ENCODE measurements at places on chromosomes 2 and 18.

DNA sequence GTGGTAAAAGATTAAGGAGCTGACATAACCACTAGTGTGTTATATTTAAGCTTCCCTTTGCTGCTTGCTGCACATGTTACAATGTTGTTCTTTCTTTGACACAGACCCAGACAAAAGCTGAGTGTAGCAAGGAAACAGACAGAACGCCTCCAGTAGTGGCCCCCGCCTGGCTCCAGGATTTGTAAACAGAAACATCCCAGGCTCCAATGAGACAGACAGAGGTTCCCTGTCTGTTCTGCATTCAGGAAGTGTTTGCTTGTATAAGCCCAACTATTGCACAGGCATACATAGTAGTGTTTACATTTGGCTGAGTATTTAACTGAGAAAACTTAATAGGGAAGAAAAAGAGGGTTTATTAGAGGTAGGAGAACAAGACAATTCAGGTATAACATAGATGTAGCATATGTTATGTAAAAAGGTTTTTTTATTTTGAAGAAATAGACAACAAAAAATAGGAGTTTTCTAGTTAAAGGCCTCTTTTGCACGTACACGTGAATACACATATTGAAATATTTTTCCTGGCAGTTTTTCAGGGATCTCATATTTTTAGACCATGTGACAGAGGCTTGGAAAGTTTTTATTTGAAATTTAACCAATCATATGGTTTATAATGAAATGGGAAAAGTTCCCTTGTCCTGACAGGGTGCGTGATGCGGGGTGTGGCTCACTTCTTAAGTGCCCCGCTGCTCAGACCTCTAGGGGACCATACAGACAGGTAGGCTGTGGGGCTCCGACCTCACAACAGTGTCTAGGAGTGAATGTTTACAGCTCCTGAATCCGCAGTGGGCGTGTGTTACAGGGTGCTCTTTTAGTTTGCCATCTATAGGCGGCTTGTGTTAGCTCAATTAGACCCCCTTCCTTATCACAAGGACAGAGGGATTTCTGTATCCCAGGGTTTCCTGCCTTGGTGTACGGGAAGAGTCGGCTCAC lies 118.4 kb downstream of the BMPR2 start:
- DNase-seq: no peak

- DNase-seq: peak; percentile 26
Measured at GRCh38 chr2:69012310-69013141, 453 bp upstream of the ANTXR1 start.

- no peak for DNase-seq
Measured at GRCh38 chr18:37570336-37570930, 4.8 kb upstream of the CELF4 start.

DNA sequence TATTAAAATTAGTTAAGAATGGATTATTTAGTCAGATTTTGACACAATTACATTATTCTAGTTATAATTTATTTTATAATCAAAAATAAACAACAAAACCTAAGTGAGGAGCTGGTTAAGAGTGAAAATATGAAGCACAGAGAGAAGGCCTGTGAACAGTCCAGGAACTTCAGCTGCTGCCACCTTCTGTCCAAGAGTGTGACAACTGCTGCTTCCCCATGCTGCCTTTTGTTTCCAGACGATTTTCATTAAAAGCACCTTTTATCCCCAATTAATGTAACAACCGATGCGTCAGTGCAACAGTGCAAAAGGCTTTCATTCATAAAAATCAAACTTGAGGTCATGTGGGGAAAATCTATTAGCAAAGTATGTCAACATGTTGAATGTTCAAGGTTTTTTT lies 363.6 kb downstream of the CTNNA2 start:
- peak; percentile 3 for DNase-seq

- DNase-seq: peak; percentile 23
Measured at GRCh38 chr18:42274488-42275137, 319.6 kb downstream of the PIK3C3 start.

DNA sequence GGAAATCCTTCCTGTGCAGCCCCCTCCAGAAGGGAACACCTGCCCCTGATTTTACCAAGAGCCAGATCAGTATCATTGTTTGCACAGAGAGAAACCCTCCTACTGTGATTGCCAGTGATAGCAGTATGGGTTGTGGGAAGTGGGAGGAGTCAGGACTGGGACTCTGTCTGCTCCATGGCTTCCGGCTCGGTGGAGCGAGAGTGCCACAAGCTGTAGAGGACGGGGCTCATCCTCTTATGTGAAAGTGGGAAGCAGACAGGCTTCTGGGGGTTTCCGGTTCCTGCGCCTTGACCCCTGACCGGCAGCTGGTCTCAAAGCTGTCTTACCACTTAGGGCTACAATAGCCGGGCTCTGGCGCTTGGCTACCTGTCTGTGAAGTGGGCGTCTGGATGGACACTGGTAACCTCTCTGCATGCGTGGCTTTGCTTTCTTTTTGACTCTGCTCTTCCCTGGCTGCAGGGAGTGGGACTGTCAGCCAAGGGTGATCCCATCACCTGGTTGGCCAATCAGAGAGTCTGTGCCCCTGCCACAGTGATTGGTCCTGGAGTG lies 79.7 kb downstream of the BCL2L11 start:
- no peak for DNase-seq

DNA sequence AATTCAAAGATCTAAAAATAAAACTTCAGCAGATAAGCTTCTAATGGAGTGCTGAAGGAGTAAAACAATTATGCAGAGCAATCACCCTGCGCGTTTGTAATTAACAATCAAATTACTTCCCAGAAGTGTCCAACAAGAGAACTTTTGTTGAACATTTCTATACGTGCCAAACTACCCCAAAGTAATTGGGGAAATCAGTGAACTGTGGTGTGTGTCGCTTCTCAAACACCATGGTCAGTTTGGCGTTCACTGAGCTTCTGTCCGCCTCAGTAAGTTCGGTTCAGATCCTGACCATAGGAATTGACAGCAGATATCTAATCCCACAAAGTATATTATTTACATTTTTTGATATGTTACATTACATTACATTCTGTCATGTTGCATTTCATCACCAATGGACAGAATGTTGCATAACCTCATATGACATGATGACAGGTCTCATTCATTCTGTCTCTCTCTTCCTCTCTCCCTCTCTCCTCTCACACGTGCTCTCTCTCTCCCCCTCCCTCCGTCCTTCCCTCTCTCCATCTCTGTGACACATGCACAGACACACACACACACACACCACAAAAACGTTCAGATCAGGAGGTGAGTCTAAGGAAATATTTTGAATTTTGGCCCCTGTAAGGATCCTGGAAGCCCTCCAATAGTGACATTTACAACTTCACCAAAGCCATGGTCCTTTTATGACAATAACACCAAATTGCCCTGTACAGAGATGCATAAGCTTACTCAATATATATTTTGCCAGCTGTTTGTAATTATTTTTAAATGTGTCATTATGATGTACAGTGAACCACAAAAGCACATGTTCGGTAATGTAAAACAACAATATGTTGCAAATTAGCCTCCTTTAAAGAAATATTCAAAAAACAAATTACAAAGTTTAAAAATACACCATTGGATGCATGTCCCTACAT lies 269.2 kb downstream of the FIGN start:
- DNase-seq: no peak

- DNase-seq: no peak
Measured at GRCh38 chr2:180901331-180901730, 79.1 kb upstream of the UBE2E3 start.

GRCh38 chr18:70491734-70492348 lies 203.0 kb downstream of the SOCS6 start:
- peak; percentile 64 for DNase-seq

DNA sequence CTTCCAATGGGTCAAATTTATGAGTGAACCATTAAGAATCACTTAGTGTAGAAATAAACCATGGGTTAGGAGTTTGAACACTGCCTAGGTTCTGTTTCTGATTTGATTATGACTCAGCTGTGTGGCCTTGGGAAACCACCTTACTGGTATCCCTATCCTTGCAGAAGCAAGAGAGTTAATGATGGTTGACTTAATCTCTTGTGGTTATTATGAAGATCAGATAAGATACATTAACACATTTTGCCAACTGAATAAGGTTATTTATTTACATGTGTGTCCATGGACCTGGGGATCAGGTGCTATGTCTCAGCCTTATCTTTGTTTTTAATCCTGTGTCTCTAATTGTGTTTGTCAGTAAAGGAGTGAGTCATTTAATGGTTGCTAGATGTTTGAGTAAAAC lies 5.4 kb upstream of the KCNJ13 start:
- DNase-seq: peak; percentile 69

- DNase-seq: peak; percentile 14
Measured at GRCh38 chr2:28869494-28870145, 489 bp downstream of the TRMT61B start.

GRCh38 chr2:62178741-62179271 lies 17.1 kb upstream of the B3GNT2 start:
- DNase-seq: no peak

- no peak for DNase-seq
Measured at GRCh38 chr2:238924032-238924431, 76.1 kb downstream of the TWIST2 start.

- no peak for DNase-seq
Measured at GRCh38 chr2:86782748-86783147, 8.0 kb downstream of the CD8A start.

GRCh38 chr2:70887550-70888246 lies 48.0 kb upstream of the ATP6V1B1 start:
- peak; percentile 40 for DNase-seq

DNA sequence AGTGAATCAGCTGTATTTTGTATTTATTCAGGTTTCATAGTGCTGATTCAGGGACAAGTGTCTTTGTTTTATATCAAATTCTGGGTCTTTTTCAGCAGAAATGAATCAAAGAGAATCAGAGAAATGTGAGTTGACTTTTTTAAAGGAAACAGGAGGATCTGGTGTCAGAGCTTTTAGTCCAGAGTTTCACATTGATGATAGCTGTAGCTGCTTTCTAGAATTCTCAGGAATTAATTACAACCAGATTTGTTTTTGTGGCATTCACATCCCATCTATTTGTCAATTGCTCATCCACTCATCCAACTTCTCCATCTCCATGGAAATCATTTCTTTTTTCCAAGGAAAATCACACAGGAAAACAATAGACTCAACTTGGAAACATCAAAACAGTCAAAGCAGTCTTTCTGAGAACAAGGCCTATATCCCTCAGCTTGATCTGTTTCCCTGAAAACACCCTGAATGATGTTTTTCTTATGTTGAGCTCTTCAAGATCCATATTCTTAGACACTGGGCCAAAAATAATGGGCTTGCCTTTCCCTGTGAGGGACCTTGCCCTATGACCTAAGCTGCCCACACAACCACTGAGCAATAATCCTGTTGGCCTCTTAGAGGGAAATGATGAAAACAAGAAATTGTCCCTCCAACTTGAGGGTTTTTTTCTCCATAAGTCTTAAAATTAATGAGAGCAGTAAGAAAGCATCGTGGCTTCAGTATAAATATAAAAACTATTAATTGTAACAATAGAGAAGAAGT lies 249.5 kb upstream of the FN1 start:
- DNase-seq: no peak

DNA sequence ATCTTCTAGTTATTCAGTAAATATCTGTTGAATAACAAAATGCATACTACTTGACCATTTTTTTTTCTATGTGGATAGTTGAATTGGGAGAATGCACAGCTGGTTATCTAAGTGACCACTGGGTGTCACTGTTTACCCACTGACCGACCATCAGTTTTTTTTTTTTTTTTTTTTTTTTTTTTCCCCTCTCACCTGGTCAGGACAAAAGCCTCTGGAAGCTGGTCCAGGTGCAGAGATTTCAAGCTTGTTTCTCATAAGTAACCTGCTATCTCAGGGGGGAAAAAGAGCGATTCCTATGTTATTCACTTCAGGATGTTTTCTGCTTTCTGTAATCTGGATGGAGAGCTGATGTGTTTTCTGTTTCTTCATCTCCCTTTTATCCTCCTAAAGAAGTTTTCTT lies 256.0 kb downstream of the DCDC2C start:
- peak; percentile 34 for DNase-seq

DNA sequence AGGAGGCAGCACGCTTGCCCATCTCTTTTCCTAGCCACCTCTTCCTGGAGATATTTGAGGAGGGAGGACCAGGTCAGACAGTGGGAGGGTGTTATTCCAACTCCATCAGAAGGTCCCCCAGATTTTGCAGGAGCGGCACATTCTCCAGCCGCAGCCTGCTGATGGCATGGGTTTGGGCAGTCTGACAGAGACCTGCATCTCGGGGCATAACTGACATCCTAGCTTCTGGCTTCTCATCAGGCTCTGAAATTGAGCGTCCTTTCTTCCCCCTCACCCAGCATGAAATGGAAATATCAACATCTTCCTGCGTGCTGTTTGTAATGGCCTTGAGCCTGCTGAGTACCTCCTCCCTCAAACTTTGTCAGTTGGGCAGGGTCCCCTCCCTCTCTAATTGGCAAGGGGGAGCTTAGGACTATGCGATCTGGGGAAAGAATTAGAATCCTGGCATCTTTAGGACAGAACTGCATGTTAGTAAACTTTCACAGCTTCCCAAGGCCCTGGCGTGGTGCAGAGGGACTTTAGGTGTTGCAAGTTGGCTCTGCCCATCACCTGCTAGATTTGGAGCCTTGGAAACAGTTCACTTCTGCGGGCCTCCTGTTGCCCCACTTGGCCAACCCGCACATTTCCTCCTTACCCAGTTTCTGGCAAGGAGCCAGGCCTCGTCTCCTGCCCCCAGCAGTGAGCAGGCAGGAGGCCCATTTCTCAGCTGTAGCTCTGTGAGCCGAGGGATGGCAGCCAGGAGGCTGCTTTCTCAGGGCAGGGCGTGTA lies 2.2 kb downstream of the ITM2C start:
- DNase-seq: no peak

GRCh38 chr18:46601141-46601805 lies 55.7 kb downstream of the LOXHD1 start:
- DNase-seq: no peak

GRCh38 chr18:36465970-36466369 lies 168.5 kb downstream of the FHOD3 start:
- DNase-seq: peak; percentile 41

GRCh38 chr2:121471532-121472469 lies 58.9 kb upstream of the RNU4ATAC start:
- no peak for DNase-seq

DNA sequence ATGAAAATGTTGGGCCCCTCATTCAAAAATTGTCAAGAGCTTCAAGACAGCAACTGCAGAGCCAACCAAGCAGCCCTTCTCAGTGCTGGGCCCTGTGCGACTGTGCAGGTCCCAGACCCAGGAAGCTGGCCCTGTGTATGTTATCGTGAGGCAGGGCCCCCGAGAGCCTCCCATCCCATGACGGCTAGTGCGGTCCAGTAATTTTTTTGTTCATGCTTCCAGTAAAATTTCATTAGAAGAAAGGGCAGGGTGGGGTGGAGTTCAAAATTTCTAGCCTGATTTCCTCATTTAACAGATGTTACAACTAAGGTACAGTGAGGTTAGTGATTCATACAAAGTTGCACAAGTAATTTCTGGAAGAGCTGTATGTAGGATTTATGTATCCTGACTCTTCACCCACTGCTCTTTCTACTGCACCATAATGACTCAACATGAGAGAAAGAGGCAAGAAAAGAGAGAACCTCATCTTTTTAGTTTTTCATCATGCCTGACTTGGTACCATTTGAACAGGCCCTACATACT lies 105.5 kb downstream of the ZEB2 start:
- DNase-seq: peak; percentile 8

Measured in GM12865 (cell line).